Sigmoid colon (tissue), 7 donors: ENCODE measurements at places on chromosomes 3 and 15. TPM values are rescaled to one million over a fixed set of nuclear protein-coding genes. Genes with fewer than 3 reads are reported as not detected.

- H3K36me3 ChIP-seq = no peaks in the 10 kb centered on the region
- DNase-seq = no peak
- no peaks in the 10 kb centered on the region for H3K27me3 ChIP-seq
- H3K4me3 ChIP-seq = no peak overlapping the region
- H3K27ac ChIP-seq = peak overlapping the region; percentile 76
- peaks cover 27% of the 10 kb centered on the region for H3K4me1 ChIP-seq
Measured at GRCh38 chr15:60933900-60934885, 294.9 kb downstream of the RORA start.

DNA sequence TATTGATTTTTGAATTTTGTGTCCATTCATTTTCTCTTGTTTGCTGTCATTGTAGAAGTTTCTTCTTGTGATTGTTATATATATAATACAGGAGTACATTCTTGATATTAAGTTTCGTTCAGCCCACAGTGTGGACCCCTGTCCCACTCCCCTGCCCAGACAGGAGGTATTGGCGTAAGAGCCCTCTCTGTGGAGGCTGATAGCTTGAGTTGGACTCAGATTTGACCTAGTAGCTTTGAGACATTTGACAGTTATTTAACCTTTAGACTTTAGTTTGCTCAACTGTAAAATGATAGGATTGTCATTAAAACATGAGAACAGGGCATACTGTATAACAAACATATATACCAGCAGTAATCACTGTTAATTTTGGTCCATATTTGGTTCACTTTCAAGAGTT lies 27.1 kb downstream of the GPR171 start:
- H3K36me3 ChIP-seq = no peaks in the 10 kb centered on the region
- no peak for DNase-seq
- H3K27ac ChIP-seq = no peak overlapping the region
- no peak overlapping the region for H3K4me3 ChIP-seq
- no peaks in the 10 kb centered on the region for H3K4me1 ChIP-seq

GRCh38 chr3:12041446-12042041 lies 37.4 kb downstream of the SYN2 start:
- H3K4me3 ChIP-seq = no peak overlapping the region
- no peaks in the 10 kb centered on the region for H3K27me3 ChIP-seq
- H3K27ac ChIP-seq = no peak overlapping the region
- no peaks in the 10 kb centered on the region for H3K36me3 ChIP-seq
- no peak for DNase-seq

- DNase-seq = no peak
- H3K4me3 ChIP-seq = no peak overlapping the region
- no peaks in the 10 kb centered on the region for H3K27me3 ChIP-seq
Measured at GRCh38 chr3:31725976-31726375, 193.3 kb downstream of the STT3B start.

GRCh38 chr3:193660171-193660570 lies 67.2 kb downstream of the OPA1 start:
- H3K27me3 ChIP-seq = no peaks in the 10 kb centered on the region
- H3K36me3 ChIP-seq = peaks cover 12% of the 10 kb centered on the region
- no peak overlapping the region for H3K4me3 ChIP-seq

The CLDN18 gene
- not detected for total RNA-seq

The DOCK3 gene
- total RNA-seq = 3.9 TPM

DNA sequence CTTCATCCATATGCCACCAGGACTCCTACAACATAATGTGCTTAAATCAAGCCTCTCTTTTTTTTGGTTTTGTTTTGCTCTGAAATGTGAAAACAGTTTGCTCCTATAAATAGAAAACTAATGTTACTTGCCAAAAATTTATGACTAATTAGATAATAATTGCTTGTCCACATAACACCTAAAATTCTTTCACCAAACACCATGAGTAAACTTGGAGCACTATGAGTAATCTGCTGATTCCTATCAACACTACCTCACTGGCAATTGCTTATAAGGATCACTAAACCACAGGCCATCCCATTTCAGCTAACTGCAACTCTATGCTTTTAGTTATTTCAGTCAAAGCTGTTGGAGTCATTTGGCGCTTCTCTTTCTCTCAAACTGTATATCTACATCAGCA lies 252.7 kb downstream of the EPHA3 start:
- H3K36me3 ChIP-seq = no peaks in the 10 kb centered on the region
- H3K4me1 ChIP-seq = peaks cover 12% of the 10 kb centered on the region
- no peak overlapping the region for H3K27ac ChIP-seq
- no peak overlapping the region for H3K4me3 ChIP-seq
- H3K27me3 ChIP-seq = no peaks in the 10 kb centered on the region

DNA sequence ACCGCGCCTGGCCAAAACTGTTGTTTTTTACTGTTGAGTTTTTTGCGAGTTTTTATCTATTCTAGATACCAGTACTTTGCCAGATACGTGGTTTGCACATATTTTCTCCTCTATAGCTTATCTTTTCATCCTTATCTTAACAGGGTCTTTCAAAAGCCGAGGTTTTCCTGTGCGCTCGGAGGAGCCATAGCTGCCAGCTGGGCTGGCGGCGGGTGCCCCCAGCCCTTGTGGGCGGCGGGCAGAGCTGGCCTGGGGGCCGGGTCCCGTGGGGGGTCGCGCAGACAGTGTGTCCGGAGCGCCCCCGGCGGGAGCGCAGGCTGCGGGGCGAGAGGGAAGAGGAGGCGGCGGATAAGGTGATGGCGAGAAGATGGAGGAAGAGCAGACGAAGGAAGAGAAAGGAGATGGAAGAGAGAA lies 11.1 kb upstream of the EIF4A2 start:
- peaks cover 9% of the 10 kb centered on the region for H3K4me1 ChIP-seq
- DNase-seq = no peak
- H3K36me3 ChIP-seq = no peaks in the 10 kb centered on the region
- H3K27me3 ChIP-seq = no peaks in the 10 kb centered on the region
- H3K4me3 ChIP-seq = peak overlapping the region; percentile 53

- no peaks in the 10 kb centered on the region for H3K27me3 ChIP-seq
- no peak overlapping the region for H3K27ac ChIP-seq
- H3K4me3 ChIP-seq = no peak overlapping the region
- no peak for DNase-seq
Measured at GRCh38 chr15:48888191-48888590, 10.3 kb downstream of the EID1 start.

DNA sequence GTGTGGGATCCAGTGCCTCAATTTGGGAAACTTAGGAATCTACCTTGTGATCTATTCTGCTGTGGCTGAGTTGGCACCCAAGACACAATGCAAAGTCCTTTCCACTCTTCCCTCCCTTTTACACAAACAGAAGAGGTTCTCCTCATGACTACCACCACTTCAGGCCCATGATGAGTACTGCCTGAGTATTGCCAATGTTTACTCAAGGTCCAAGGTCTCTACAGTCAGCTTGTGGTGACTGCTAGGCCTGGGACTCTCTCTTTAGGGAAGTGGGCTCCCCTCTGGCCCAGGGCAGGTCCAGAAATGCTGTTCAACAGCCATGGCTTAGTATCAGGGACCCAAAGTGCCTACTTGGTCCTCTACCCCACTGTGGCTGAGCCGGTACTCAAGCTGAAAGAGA lies 56.8 kb upstream of the PEX5L start:
- no peak overlapping the region for H3K27ac ChIP-seq
- no peaks in the 10 kb centered on the region for H3K4me1 ChIP-seq
- no peaks in the 10 kb centered on the region for H3K36me3 ChIP-seq
- H3K27me3 ChIP-seq = no peaks in the 10 kb centered on the region

DNA sequence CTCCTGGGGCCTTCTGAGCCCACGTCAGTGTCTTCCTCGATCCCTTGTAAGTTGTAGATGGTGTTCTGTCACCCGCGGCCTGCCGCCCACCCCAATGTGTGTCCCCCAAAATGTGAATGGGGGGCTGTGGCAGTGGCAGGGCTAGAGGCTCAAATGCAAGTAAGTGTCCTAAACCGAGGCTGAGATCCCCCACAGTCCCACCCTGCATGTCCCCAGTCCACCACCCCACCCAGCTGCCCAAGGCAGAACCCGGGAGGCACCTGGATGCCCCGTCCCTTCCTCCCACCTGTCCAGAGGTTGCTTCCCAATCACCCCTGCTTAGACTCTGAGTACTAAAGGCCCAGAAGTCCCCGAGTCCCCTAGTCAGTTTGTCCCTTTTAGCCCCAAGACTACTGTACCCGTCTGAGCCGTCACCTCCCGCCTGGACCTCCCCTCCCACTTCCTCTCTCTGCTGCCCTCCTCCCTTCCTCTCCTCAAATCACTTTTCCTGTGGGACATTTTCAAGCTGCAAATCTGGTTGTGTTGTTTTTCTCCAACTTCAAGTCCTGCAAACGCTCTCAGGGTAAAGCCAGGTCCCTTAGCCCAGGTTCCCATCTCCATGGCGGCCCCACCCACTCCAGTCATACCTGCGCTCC lies 11.8 kb upstream of the PLXND1 start:
- H3K27me3 ChIP-seq = no peaks in the 10 kb centered on the region
- H3K27ac ChIP-seq = peak overlapping the region; percentile 63
- no peak overlapping the region for H3K4me3 ChIP-seq
- peak; percentile 63 for DNase-seq
